ENCODE measurements at places on chromosomes 4 and X.

- H3K27me3 ChIP-seq = no peaks in the 10 kb centered on the region
- peaks cover 5% of the 10 kb centered on the region for H3K4me1 ChIP-seq
- peaks cover 4% of the 10 kb centered on the region for H3K36me3 ChIP-seq
- no peak overlapping the region for H3K4me3 ChIP-seq
Observed at GRCh38 chr4:1824746-1825145, 31.2 kb downstream of the LETM1 start.

DNA sequence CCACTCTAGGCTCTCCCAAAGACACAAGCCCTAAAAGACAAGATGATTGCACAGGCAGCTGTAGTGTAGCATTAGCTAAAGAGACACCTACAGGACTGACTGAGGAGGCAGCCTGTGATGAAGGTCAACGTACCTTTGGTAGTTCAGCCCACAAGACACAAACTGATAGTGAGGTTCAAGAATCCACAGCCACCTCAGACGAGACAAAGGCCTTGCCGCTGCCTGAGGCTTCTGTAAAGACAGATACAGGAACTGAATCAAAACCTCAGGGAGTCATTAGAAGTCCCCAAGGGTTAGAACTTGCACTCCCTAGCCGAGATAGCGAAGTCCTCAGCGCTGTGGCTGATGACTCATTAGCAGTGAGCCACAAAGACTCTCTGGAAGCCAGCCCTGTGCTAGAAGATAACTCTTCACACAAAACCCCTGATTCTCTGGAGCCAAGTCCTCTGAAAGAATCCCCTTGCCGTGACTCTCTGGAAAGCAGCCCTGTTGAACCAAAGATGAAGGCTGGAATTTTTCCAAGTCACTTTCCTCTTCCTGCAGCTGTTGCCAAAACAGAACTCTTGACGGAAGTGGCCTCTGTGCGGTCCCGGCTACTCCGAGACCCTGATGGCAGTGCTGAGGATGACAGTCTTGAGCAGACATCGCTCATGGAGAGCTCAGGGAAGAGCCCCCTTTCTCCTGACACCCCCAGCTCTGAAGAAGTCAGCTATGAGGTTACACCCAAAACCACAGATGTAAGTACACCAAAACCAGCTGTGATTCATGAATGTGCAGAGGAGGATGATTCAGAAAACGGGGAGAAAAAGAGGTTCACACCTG lies 306.3 kb downstream of the ANK2 start:
- H3K27ac ChIP-seq = peak overlapping the region; percentile 87
- H3K4me3 ChIP-seq = peak overlapping the region; percentile 77
- no peaks in the 10 kb centered on the region for H3K36me3 ChIP-seq
- H3K4me1 ChIP-seq = peaks cover 21% of the 10 kb centered on the region
- H3K27me3 ChIP-seq = peaks cover 7% of the 10 kb centered on the region
- peak; percentile 47 for DNase-seq

DNA sequence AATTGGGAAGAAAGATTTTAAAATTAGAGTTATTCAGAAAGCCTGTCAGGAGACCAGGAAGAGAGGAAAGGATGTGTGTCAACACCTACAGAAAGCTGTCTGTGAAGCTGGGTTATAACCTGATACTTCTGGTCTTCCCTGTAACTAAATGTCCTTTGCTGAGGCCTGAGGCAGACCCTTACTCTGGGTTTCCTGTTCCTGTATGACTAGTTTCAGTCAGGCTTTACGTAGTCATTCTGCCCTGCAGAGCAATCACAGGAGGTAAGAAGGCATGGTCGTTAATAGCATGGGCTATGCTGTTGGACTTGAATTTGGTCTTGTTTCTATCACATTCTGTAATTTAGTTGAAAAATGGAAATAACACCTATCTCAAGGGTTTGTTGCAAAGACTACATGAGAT lies 110.5 kb upstream of the IGFBP7 start:
- no peaks in the 10 kb centered on the region for H3K27me3 ChIP-seq
- DNase-seq = no peak
- H3K27ac ChIP-seq = no peak overlapping the region
- no peak overlapping the region for H3K4me3 ChIP-seq

GRCh38 chr4:172011196-172011595 lies 198.0 kb downstream of the GALNTL6 start:
- H3K4me1 ChIP-seq = no peaks in the 10 kb centered on the region
- H3K4me3 ChIP-seq = no peak overlapping the region

DNA sequence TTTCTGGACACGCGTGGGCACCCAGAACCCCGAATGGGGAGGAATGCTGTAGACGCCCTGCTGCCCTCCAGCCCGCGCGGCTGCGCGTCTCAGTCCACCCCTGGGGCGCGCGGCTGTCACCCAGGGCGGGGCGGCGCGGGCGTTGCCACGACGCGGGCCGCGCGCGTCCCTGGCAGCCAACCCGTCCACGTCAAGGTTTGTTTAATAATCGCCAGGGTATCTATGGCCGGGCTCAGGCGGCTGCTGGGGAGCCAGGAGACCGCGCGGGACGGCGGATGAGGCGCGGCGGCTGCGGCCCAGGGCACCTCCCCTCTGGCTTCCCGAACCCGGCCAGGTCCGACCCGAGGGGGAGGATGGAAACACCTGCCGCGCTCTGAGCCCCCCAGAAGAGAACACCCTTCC lies at the start of gene SPATA18:
SPATA18 (plus strand) TSS at position 92 of the 402 bp plus-strand sequence. CDS start 401 bp downstream, outside the sequence.
- H3K4me1 ChIP-seq = peaks cover 13% of the 10 kb centered on the region
- peaks cover 5% of the 10 kb centered on the region for H3K36me3 ChIP-seq
- no peak within 1 kb of the TSS for H3K27ac ChIP-seq
- peak within 1 kb of the TSS; percentile 84 for H3K4me3 ChIP-seq

DNA sequence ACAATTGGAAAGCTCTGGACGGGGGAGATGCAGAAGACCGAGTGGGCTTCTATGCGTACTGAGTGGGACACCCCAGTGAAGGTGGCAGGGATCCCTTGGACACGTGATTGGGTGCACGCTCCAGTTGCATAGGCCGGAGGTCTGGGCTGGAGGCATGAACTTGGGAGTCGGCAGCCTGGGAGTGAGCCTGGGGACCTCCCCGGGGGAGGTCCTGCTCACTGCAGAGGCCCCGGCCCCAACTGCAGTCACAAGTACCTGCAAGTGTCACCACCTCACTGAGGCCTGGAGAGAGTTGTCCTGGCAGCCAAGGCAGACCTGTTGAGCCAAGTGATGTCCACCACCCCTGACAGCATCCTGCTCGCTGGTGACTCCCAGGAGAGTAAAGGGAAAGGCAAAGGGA lies 49.3 kb upstream of the HMX1 start:
- no peak for DNase-seq
- peaks cover 18% of the 10 kb centered on the region for H3K27me3 ChIP-seq
- no peak overlapping the region for H3K4me3 ChIP-seq
- H3K27ac ChIP-seq = no peak overlapping the region

- peaks cover 13% of the 10 kb centered on the region for H3K36me3 ChIP-seq
- no peak for DNase-seq
- H3K27ac ChIP-seq = no peak overlapping the region
- H3K4me1 ChIP-seq = peaks cover 7% of the 10 kb centered on the region
Observed at GRCh38 chr4:519885-520682, 21.1 kb downstream of the PIGG start.

DNA sequence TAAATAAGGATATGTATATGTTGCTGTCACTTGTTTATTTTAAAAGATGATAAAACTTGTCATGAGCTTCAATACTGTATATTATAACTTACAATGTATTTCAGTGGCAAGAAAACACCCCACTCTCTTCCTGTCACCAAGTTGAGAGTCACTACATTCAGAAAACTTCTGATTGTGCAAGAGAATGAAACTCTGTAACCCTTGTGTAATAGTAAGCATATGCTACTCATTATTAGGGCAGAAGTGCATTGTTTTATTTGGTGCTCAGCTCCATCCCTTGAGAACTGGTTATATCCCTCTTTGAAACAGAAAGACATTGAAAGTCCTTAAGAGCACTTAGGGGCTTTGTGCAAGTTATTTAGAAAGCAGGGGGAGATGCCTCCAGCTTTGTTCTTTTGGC lies 594.5 kb downstream of the ARAP2 start:
- no peak overlapping the region for H3K4me3 ChIP-seq
- no peak for DNase-seq
- no peaks in the 10 kb centered on the region for H3K4me1 ChIP-seq
- H3K36me3 ChIP-seq = no peaks in the 10 kb centered on the region
- H3K27me3 ChIP-seq = no peaks in the 10 kb centered on the region

GRCh38 chr4:70927502-70928137 lies 25.5 kb downstream of the MOB1B start:
- H3K27ac ChIP-seq = peak overlapping the region; percentile 84
- H3K4me1 ChIP-seq = peaks cover 18% of the 10 kb centered on the region
- no peaks in the 10 kb centered on the region for H3K36me3 ChIP-seq
- H3K27me3 ChIP-seq = no peaks in the 10 kb centered on the region
- DNase-seq = no peak

DNA sequence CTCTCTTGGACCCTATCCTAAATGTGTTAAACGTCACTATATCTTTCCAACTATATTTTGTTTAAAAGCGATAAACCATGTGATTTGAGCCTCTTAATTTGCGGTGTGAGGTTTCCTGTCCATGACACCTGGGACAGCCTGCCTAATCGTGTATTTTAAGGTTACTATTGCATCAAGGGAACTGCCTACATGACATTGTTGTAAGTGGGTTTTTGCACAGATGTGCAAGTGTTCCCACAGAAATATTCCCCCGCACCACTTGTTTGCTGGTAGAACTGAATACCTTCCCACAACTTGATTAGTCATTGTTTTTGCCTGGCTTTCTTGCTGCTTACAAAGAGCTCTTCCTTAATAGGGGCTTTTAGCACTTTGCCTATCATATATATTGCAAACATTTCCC lies 5.1 kb upstream of the FAM184B start:
- no peak overlapping the region for H3K4me3 ChIP-seq
- peaks cover 8% of the 10 kb centered on the region for H3K27me3 ChIP-seq

- DNase-seq = no peak
- no peak overlapping the region for H3K27ac ChIP-seq
- no peaks in the 10 kb centered on the region for H3K36me3 ChIP-seq
- no peak overlapping the region for H3K4me3 ChIP-seq
- H3K27me3 ChIP-seq = no peaks in the 10 kb centered on the region
Observed at GRCh38 chr4:155564086-155564485, 102.6 kb upstream of the GUCY1A1 start.

- no peak for DNase-seq
- H3K4me1 ChIP-seq = peaks cover 7% of the 10 kb centered on the region
- no peak overlapping the region for H3K27ac ChIP-seq
- H3K4me3 ChIP-seq = no peak overlapping the region
- H3K36me3 ChIP-seq = no peaks in the 10 kb centered on the region
Observed at GRCh38 chrX:16796298-16796697, 10.0 kb downstream of the TXLNG start.

DNA sequence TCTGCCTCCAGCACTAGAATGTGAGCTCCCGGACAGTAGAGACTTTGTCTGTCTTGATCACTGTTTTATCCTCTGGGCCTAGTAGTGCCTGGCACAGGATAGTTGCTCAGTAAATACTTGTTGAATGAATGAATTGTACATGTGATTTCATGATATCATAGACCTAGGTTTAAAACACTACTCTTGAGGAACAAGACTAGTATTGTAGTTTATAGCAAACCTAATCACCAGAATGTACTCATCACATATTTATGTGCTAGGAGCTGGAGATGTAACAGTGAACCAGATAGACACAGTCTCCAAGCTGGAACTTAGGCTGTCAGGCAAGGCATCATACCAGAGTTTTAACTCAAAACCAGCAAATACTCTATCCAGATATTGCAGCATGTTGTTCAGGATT lies 23.5 kb downstream of the GAB3 start:
- no peak overlapping the region for H3K4me3 ChIP-seq
- H3K27ac ChIP-seq = peak overlapping the region; percentile 90
- H3K4me1 ChIP-seq = peaks cover 44% of the 10 kb centered on the region
- H3K27me3 ChIP-seq = no peaks in the 10 kb centered on the region
- no peak for DNase-seq
- H3K36me3 ChIP-seq = no peaks in the 10 kb centered on the region

GRCh38 chr4:63693321-63693720 lies 715.9 kb downstream of the TECRL start:
- no peaks in the 10 kb centered on the region for H3K27me3 ChIP-seq
- H3K27ac ChIP-seq = no peak overlapping the region
- no peak for DNase-seq
- no peaks in the 10 kb centered on the region for H3K36me3 ChIP-seq
- H3K4me3 ChIP-seq = no peak overlapping the region

GRCh38 chr4:129043523-129043922 lies 49.8 kb downstream of the SCLT1 start:
- H3K4me1 ChIP-seq = peaks cover 8% of the 10 kb centered on the region
- H3K27me3 ChIP-seq = no peaks in the 10 kb centered on the region
- H3K36me3 ChIP-seq = peaks cover 2% of the 10 kb centered on the region
- H3K27ac ChIP-seq = no peak overlapping the region

- DNase-seq = no peak
- H3K27ac ChIP-seq = peak overlapping the region; percentile 87
- H3K36me3 ChIP-seq = no peaks in the 10 kb centered on the region
- H3K27me3 ChIP-seq = no peaks in the 10 kb centered on the region
- peak overlapping the region; percentile 87 for H3K4me3 ChIP-seq
Observed at GRCh38 chrX:155027509-155028066, 944 bp downstream of the FUNDC2 start.

- H3K36me3 ChIP-seq = peaks cover 11% of the 10 kb centered on the region
- no peak overlapping the region for H3K4me3 ChIP-seq
- H3K27me3 ChIP-seq = no peaks in the 10 kb centered on the region
- H3K4me1 ChIP-seq = peaks cover 38% of the 10 kb centered on the region
- no peak for DNase-seq
Observed at GRCh38 chrX:49120091-49120490, 3.4 kb downstream of the GPKOW start.

- peaks cover 7% of the 10 kb centered on the region for H3K4me1 ChIP-seq
- DNase-seq = no peak
- peak overlapping the region; percentile 55 for H3K4me3 ChIP-seq
- peaks cover 4% of the 10 kb centered on the region for H3K36me3 ChIP-seq
- no peaks in the 10 kb centered on the region for H3K27me3 ChIP-seq
Observed at GRCh38 chrX:47991263-47992094, 12.3 kb downstream of the ZNF182 start.

DNA sequence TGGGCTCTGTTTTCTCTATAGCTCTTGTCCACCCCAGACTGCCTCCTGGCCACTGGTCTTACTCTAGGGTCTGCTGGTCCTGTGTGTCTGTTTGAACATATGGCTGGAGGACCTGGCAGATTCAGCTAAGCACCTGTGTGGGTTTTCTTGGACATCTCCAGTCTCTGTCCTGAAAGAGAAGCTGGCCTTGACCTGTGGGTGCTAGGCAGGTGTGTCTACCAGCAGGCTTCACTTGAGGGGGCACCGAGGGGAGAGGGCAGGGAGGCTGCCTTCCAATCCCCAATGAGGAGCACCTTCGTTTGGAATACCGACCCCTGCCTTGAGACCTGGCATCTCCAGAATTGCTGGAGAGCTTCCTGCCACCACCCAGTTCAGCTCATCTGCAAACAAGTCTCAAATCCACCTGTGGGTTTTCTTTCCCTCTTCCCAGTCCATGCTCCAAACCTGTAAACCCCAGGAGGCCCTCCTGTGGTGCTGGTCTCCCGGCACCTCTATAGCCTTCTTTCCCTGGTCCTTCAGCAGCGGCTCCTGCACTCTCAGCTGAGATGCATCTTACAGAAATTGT lies 45.2 kb downstream of the HTRA3 start:
- no peaks in the 10 kb centered on the region for H3K36me3 ChIP-seq
- peaks cover 28% of the 10 kb centered on the region for H3K27me3 ChIP-seq
